Suppressor macrophage (primary cell): ENCODE measurements at places on chromosomes 1 and 21.
A peak's percentile ranks its signal among the peaks of the same experiment; 100 is the strongest.

DNA sequence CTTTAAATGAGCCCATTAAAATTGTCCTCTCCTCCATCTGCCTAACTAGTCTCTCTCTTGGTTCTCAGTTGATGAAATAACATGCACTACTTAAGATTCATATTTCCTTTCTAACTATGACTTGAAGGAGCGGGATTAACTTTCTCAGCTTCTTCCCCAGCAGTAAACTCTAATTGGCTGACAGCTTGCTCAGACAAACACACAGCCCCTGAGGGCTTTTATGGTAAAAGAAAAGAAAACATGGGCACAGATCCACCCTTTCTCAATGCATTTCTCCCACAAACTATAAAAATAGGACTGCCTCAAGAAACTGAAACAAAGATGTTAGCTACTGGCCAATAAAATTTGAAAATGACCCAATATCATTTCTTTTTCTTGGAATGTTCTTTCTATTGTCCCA lies 703.1 kb downstream of the ADGRL2 start:
- no peak for DNase-seq

DNA sequence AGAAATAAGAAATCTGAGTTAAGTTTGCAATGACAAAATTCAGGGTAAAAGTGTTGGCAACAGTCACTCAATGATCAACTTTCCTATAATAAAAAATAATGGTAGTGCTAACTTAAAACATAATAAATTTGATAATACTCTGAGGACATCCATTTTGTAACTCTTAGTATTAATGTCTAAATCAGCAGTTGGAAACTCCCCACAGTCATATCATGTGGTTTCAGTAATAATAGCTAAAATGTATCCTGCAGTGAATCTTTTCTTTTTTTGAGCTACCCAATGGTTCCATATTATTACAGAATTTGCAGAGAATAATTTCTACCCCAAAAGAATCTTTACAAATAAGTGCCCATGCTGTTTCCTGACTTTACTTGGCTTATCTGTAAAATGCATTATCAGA lies 286.7 kb downstream of the PTPRC start:
- peak; percentile 47 for DNase-seq

- DNase-seq = no peak
These were observed 162.5 kb downstream of the TYW3 start for GRCh38 chr1:74895411-74895810.

DNA sequence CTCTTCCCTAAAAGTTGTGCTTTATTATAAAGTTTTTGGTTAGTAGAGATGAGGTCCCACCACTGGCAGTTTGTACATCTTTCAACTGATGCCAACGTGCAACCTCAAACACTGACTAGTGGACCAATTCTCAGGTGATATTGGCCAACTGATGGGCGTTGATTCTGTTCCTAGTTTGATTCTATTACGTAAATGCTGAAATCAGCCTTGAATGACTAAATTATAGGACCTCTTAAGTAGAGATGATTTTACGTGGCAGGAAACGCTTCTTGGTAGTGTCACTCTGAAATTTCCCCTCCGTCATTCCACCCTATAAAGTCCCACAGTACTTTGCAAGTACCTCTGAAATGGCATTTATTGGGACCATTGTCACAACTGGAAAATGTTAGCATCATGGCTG lies 8.8 kb upstream of the FNDC7 start:
- no peak for DNase-seq

GRCh38 chr1:109886827-109887226 lies 23.8 kb upstream of the CSF1 start:
- DNase-seq = peak; percentile 84

DNA sequence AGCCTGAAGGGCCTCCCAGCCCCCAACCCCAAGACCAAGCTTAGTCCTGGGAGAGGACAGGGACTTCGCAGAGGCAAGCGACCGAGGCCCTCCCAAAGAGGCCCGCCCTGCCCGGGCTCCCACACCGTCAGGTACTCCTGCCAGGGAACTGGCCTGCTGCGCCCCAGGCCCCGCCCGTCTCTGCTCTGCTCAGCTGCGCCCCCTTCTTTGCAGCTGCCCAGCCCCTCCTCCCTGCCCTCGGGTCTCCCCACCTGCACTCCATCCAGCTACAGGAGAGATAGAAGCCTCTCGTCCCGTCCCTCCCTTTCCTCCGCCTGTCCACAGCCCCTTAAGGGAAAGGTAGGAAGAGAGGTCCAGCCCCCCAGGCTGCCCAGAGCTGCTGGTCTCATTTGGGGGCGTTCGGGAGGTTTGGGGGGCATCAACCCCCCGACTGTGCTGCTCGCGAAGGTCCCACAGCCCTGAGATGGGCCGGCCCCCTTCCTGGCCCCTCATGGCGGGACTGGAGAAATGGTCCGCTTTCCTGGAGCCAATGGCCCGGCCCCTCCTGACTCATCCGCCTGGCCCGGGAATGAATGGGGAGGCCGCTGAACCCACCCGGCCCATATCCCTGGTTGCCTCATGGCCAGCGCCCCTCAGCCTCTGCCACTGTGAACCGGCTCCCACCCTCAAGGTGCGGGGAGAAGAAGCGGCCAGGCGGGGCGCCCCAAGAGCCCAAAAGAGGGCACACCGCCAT lies 21.9 kb upstream of the ARF1 start:
- DNase-seq = no peak

- DNase-seq = no peak
These were observed 93.9 kb upstream of the DPT start for GRCh38 chr1:168822911-168823310.

GRCh38 chr1:238606896-238607295 lies 716.2 kb upstream of the ZP4 start:
- DNase-seq = no peak

- no peak for DNase-seq
These were observed 142.9 kb upstream of the DUSP10 start for GRCh38 chr1:221884821-221885220.

DNA sequence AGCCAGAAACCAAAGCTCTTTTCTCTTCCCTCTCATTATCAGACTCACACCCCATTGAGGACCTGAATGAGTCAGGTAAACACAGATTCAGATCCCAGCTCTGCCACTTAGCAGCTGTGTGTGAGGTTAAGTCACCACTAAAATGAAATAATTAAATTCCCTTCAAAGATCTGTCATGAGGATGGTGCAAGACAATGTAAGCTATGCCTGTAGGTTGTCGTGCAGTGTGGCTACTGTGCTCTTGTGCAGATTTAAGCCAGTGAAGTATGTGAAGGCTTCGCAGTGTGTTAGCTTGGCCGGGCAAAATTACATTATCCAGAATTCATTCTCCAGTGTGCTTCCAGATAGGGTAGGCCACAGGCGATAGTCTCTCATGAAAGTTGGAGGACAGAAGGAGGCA lies 13.6 kb downstream of the UBL4B start:
- no peak for DNase-seq

GRCh38 chr1:228979325-228979699 lies 244.0 kb downstream of the RHOU start:
- peak; percentile 33 for DNase-seq
